ENCODE measurements at places on chromosomes 11 and 22.

GRCh38 chr22:49662681-49663080 is 165.0 kb downstream of the BRD1 start:
- no peak for DNase-seq

DNA sequence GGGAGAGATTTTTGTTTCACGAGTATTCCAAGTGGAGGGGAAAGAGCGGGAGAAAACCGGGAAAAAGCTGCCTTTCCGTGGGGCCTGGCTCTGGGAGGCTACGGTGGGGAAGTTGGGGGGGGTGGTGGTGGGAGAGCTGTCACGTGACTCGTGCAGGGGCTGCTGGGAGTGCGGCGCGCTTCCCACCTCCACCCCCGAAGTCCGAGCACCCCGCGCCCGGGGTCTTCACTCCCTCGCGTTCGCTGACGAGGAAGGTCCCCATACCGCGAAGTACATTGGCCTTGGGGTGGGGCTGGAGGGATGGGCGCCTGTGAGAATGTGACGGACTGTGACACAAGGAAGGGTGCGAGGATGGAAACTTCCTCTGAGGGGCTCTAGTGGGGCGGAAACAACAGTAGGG is at the start of gene TEX12:
TEX12 (plus strand) TSS at position 228 of the 400 bp plus-strand sequence. CDS start 1,897 bp downstream, outside the sequence.
- DNase-seq, result no peak

- no peak for DNase-seq
Observed at GRCh38 chr11:8608652-8609051, 14.6 kb upstream of the STK33 start.

DNA sequence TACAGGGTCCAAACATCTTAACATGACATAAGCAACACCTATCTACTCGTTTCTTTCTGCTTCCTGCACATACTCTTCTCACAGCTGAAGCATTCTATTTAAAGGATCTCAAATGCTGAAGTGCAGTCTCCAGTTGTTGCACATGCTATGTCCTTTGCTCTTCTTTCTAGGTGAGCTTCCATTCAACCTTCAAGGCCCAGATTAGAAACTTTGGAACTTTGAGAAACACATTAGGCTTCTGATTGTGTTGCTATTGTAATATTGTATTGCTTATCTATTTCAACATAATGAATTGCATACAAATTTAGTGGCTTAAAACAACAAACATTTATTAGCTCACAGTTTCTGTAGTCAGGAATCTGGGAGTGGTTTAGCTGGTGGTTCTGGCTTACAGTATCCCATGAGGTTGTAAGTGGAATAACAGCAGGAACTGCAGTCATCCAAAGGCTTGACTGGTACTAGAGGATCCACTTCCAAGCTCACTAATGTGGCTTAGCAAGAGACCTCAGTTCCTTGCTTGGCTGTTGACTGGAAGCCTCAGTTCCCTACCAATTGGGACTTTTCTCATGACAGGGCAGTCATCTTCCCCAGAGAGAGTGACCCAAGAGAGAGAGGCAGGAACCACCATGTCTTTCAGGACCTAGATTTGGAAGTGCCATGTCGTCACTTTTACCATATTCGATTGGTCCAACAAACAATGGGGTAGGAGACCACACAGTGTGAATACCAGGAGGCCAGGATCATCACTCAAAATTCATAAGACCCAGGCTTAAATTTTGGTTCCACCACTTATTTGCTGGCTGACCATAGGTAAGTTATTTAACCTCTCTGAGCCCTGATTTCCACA is 27.2 kb upstream of the RASSF10 start:
- no peak for DNase-seq

GRCh38 chr11:63478896-63479295 is 12.1 kb downstream of the PLAAT5 start:
- peak; percentile 76 for DNase-seq

DNA sequence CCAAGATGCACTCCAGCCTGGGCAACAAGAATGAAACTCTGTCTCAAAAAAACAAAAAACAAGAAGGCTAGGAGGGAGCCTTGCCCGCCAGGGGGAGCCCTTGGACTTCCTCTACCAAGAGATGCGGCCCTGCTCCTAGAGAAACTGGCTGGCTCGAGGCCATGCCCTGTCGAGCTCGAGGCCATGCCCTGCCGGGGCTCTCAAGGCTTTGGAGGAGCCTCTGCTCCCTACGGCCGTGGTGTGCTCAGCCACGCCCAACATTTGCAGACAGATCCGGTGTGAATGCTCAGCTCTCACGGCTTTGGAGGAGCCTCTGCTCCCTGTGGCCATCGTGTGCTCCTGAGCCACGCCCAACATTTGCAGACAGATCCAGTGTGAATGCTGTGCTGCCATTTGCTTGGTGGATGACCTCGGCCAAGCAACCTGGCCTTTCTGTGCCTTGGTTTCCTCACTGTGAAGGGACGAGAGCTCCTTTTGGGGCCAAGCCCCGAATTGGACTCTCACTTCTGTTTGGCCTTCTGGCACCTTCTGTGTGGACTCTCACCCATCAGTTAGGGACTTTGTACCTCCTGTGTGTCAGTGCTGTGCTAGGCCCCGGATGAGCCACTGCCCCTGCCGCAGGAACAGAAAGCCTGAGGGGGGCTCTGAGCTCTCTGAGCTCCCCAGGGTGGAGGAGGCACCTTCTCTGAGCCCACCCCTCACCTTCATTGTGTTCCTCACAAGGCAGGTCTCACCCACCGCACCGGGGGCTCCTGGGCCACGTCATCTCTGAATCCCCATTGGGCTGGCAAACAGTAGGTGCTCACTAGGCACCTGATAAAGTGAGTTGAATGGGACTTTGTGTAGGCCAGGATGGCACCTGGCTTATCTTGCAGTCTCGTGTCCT is 14.1 kb downstream of the C11orf24 start:
- DNase-seq, result peak; percentile 72

- no peak for DNase-seq
Observed at GRCh38 chr11:48022445-48022844, 42.1 kb downstream of the PTPRJ start.

- DNase-seq, result no peak
Observed at GRCh38 chr22:36331912-36332622, 55.7 kb downstream of the MYH9 start.

DNA sequence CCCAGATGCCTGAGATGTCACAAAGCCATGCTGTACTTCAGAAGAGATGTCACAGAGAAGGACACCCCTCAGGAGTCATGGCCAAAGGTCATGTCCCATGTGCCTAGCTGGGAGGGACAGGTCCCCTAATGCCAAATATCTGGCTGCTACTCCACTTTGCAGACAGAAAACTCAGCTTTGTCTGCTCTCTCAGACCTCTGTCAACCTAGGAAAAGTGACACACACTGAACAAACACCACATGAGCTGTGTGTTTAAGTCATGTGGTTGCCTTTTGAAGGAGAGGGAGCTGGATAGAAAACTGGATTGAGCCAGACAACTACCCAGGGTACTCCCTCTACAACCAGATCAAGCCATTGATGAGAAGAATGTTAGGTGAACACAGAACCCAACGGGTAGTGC is 3.5 kb downstream of the TRIM66 start:
- DNase-seq, result no peak

GRCh38 chr11:134905928-134906327 is 493.9 kb upstream of the B3GAT1 start:
- DNase-seq, result no peak

DNA sequence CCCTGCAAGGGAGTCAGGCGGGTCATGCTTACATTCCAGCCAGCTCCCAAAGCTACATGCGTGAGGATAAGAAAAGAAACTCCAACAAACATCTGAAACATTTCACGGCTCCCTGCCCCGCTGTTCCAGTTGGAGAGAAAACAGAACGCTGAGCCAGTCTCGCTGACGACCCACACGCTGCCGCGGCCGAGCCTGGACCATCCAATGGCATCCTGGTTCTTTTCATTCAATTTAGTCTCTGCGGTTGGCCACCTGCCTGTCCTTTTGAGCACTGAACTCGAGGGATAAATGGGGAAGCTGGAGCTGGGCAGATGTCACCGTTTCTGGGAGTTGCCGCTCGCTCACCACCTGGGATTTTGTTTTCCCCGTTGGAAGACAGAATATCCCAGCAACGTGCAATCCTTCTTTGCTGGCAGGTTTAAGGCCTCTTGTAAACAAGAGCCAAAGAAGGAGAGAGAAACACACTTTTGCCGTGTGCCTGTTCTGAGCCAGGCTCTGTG is 45.3 kb upstream of the SHISAL1 start:
- no peak for DNase-seq

- no peak for DNase-seq
Observed at GRCh38 chr22:29030016-29030617, 31.5 kb downstream of the C22orf31 start.

DNA sequence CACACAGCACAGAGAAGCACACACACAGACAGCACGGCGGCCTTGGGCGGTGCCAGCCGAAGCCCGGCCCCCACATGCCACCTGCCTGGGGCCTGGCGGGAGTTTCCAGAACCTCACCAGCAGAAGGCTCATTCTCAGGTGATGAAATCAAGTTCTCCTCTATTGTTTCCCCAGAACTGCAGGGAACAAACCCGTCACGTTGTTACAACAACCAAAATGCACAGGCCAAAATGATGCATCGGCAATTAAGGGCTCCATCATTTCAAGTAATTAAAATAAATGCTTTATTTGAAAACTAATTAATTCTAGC is 30.8 kb downstream of the GNB1L start:
- DNase-seq, result no peak

GRCh38 chr11:44989831-44990566 is 39.3 kb upstream of the TP53I11 start:
- no peak for DNase-seq

DNA sequence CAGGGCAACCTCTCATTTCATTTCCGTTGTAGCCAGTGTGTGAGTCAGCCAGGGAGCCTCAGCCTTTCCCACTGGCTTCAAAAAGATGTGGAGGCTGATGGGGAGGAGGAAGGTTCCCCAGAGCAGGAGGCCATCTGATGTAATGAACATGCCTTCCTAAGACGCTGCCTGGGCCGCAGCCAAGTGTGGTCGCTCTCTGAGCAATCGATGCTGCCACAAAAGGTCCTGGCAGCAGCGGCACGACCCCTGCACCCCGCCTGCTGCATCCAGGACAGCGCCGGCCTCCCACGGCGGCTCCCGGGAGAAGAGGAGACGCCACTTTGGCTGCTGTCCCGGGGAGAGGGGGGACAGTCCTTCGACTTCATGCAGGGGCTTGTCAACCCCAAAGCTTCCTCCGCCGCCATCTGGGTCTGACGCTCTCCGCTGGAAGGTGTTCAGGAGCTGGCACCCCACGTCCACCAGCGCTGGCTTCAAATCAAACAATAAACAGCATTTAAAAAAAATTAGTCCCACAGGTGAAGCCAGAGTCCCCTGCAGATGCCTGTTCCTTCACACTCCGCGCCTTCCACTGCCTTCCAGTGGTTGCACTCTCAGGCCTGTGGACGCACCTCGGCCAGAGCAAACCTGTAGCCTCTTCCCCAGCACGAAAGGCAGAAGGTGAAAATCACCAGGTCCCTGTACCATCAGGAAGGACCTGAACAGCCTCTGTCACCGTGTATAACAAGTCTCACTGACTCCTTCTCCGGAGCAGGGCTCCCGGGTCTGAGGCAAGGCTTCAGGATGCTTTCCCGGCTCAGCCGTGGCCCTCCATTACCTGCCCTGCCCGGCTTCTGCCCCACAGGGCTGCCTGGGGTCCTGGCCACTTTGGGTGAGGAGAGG is 930.7 kb downstream of the BRD1 start:
- no peak for DNase-seq

DNA sequence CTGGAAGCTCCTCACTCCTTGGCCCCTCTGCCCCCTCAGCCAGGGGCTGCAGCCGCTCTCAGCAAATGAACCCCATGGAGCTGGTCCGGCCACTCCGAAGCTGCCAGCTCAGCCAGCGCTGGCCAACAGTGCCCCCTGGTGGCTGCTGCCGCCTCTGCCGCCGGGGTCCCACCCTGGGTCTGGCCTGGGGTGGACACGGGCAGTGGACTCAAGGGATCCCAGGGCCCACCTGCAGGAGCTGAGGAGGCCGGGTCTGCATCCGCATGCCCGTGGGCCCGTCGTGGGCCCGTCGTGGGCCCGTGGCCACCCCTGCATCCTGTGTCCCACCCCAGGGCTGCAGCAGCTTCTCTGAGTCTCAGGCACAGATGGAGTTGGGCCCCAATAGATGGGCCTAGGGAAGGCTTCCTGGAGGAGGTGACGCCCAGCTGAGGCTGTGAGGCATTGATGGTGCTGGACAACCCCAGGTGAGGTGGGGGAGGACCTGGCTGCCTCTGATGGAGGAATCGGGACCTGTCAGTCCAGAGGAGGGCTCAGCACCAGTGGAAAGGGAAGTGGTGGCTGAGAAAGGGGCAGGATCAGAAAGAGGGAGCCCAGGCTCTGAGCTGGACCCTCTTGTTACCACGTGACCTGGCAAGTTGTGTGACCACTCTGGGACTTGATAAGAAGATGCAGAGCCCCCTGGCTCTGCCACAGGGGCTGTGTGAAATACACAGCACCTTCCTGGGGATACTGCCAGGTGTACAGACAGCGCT is 522.3 kb downstream of the BRD1 start:
- peak; percentile 24 for DNase-seq

GRCh38 chr11:73072935-73073481 is 69.1 kb downstream of the FCHSD2 start:
- DNase-seq, result peak; percentile 18

DNA sequence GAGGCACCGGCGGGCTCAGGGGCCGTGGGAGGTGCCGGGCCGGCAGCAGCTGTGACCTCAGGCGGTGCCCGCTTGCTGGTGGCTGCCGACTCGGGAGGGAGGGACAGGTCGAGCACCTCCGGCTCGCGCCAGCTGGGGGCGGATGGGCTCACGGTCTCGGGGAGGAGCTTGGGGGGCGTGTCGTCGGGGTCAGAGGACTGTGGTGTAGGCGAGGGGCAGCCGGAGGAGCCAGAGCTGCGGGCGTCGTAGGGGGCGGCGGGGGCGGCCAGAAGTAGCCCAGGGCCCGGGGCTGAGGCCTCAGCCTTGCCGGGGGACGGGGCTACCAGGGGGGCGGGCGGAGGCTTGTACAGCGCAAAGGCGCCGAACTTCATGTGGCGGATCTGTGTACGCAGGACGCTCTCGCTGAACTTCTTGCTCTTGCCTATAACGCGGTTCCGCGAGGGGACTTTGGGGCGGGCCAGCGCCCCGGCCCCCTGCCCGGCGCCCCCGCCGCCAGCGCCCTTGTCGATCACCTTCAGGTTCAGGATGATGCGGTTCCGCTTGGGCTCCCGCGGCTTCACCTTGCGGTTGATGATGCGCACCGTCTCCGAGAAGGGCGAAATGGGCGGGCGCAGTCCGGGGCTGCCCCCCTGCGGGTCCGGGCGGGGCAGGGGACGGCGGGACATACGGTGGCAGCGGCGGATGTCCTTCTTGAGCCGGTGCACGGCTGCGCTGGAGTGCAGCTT is 5.5 kb downstream of the CBX6 start:
- no peak for DNase-seq

DNA sequence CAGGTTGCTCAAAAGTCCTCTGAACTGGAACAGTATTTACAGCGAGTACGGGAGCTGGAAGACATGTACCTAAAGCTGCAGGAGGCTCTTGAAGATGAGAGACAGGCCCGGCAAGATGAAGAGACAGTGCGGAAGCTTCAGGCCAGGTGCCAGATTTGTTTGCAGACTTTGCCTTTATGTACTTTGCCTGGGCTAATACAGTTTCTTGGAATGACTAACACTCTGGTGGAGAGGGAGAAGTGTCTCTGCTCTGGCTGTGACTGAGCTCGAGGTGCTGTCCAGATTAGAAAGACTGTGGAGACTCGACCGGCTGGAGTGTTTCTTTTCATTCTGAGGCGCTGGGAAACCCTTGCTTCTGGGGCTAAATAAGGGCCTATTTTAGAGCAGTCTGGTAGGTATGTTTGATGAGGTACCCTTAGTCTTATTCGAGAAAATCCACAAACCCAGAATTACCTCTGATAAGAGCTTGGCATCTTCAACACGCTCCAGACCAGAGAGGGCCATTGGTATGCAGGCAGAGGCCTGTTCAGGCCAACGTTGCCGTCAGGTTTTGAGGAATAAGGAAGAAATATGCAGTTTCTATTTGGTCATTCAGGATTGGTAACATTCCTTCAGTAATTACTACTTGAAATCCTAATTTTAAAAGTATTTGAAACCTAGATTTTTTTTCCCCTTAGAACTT is 76.5 kb downstream of the SWAP70 start:
- no peak for DNase-seq

Data from NCI-H748 treated with DMSO at 0.1 percent for 48 hours (cell line).